Urothelium cell line (cell line): ENCODE measurements at places on chromosomes 5 and 9.

- no peak for DNase-seq
Measured at GRCh38 chr9:126150411-126151030, 176.1 kb upstream of the MVB12B start.

DNA sequence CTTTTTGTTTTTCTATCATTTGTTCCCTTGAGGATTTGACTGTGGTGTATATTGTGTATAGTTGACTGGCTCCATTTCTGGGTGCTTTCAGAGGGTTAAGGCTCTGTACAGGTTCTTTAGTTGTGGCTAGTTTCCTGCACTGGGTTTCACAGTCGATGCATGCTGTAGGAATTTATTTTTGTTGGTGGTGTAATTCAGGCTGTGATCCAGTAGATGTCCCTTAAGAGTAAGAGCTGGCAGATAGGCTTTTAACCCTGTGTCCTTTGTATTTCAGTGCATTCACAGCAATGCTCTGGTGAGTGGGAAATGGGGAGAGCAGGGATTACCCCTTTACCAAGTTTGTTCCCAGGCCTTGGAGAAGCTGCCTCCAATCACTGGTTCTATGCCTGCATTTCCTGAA, 112.9 kb downstream of the SPATA31D1 start:
- DNase-seq, result no peak

GRCh38 chr5:106121972-106122605, 1548.6 kb downstream of the EFNA5 start:
- DNase-seq, result peak; percentile 70

DNA sequence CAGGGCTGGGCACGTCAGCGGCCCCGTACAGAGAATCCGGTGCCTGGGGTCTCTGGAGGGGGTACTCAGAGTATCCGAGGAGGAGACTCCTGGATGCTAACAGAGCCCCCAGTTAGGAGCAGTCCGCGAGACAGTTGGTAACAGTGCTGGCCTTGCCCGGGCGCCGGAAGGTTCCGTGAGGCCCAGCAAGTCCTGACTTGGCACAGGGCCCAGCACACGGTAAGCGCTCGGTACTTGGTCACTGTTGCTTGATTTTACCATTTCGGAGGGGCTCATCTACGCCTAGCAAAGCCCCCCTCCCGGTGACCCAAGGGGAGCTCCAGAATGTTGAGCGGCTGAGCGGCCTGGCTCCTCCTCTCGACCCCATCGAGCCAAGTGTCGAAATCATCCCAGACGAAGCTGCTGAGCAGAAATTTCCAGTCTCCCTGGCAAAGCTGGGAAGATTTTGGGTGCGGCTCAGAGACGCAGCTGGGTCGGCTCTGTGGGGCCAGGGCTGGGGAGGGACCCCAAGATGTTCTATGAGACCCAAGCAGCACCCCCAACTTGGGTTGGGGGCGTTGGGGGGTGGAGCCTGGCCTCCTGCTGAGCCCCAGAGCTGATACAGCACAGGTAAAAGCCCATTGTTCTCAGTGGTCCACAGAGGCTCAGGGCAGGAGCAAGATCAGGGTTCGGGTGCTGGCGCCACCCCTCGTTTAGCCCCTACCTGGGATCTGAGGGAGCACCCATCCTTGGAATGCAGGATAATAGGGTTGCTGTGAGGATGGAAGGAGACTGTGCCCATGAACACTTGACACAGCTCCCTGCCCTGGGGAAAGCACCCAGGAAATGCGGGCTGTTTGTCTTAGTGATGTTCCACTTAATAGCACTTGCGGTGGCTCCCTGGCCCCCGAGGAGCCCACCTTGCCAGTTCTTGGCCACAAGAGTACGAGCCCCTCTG, 137.2 kb downstream of the C9orf50 start:
- DNase-seq, result peak; percentile 73

DNA sequence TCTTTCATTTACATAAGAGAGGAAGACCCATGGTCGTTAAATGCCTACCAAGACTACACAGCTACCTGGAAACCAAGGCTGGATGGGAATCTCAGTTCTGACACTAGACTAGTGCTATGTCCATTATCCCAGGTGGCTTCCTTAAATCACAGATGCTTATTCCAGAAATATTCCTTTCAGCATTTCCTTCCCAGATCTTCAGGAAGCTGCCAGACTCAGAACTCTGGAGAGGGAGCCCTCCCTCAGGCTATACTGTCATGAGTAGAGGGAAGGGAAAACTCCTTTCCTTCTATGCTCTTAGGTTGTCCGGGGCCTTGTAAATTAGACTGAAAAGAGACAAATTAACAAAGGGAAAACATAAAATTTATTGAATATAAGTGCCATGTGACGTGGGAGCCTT, 20.8 kb downstream of the FREM1 start:
- no peak for DNase-seq

- DNase-seq, result no peak
Measured at GRCh38 chr9:107954312-107954711, 464.7 kb upstream of the KLF4 start.

GRCh38 chr9:18861609-18862544, 171.1 kb downstream of the SAXO1 start:
- DNase-seq, result no peak

GRCh38 chr9:27967210-27967609, 393.9 kb upstream of the C9orf72 start:
- no peak for DNase-seq

- peak; percentile 35 for DNase-seq
Measured at GRCh38 chr9:98075332-98075805, 18.8 kb downstream of the NANS start.

GRCh38 chr5:72848474-72849428, 32.3 kb downstream of the TNPO1 start:
- DNase-seq, result peak; percentile 57

DNA sequence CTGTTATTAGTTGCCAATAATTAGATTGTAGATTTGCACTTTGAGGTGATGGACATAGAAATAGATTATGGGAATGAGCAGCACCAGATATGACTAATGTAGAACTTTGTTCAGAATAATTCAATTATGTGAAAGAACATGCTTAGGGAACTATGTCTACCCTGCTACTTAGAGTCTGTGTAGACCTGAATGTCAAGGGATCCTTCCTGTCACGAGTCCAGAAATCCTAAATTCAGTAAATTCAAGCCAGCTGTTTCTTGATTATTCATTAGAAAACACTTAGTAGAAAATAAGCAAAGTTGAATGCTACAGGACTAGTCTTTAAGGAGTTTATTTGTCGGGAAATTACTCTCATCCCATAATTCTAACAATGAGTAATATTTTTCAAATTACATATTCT, 887.3 kb upstream of the SEMA6A start:
- no peak for DNase-seq

- DNase-seq, result no peak
Measured at GRCh38 chr9:135961811-135962695, 880 bp upstream of the UBAC1 start.

GRCh38 chr5:10607023-10607665, 43.3 kb downstream of the ANKRD33B start:
- no peak for DNase-seq

- no peak for DNase-seq
Measured at GRCh38 chr5:78576376-78576775, 72.2 kb downstream of the LHFPL2 start.

- DNase-seq, result no peak
Measured at GRCh38 chr5:50886657-50887345, 220.4 kb downstream of the PARP8 start.

DNA sequence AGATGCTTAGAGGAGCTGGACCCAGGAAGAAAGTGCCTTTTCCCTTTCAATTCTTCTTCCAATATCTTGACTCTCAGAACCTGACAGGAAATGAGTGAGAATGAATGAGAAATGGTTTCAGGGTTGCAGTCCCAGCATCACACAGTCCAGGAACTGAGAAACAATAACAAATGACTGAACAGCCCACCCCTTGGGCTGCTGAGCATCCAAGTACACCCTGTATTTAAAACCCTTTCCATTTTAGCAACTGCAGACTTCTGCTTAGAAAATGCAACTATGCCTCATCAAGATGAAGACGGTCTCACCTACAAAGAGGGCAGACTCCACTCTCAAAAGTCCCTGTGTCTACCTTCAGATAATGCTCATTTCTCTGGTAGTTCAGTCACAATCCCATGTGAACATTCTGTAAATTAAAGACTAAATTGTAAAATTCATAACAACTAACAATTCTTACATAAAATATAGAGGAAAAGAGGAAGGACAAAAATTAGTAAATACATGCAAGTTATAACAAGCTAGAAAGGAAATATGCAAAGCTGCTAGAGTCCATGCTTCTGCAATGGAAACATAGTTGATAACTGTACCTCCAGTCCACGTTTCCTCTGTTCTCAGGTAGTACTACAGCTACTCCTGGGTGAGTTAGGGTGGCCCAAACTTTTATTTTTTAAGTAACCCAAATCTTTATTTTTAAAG, 316.5 kb downstream of the ICE1 start:
- DNase-seq, result no peak

DNA sequence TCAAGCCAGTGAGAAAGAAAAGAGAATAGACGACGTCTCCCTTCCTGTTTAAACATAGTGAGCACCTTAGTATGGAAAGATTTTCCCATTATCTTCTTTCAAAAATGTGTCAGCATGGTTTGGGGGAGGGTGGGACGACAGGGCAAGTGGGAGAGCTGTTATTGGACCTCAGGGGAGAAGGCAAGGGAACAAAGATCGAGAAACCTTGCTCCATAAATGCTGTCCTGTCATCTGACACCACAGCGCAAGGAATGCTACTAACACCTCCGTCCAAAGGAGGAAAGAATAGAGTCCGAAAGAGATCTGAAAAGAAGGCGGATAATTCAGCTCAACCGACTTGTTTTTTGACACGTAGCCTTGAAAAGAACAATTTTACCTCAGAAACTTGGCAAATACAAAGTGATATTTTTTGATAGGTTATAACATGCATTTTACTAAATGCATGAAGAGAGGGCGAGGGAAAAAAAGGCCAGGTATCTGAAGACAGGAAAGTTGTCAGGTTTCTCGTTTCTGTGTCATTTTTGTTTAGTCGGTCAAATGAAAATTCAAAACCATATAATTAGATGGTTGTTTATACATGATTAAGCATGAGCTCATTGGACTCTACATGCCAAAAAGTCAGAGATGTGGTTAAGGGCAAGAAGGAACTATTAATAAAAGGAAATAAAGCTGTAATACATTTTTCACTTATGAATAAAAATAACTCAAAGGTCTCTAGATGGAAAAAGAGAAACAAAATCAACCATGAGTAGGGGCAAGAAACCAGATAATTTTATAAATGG, 155.7 kb downstream of the GLIS3 start:
- no peak for DNase-seq

- DNase-seq, result no peak
Measured at GRCh38 chr9:105070176-105070575, 142.2 kb upstream of the ABCA1 start.

- DNase-seq, result no peak
Measured at GRCh38 chr9:38108326-38108725, 39.3 kb upstream of the SHB start.

- no peak for DNase-seq
Measured at GRCh38 chr5:38725371-38725865, 120.4 kb upstream of the OSMR start.

GRCh38 chr9:21506626-21507482, 24.7 kb upstream of the IFNE start:
- DNase-seq, result peak; percentile 19

- no peak for DNase-seq
Measured at GRCh38 chr9:112006361-112007020, 109.9 kb downstream of the UGCG start.

- no peak for DNase-seq
Measured at GRCh38 chr5:110932755-110933488, 138.6 kb upstream of the TSLP start.

DNA sequence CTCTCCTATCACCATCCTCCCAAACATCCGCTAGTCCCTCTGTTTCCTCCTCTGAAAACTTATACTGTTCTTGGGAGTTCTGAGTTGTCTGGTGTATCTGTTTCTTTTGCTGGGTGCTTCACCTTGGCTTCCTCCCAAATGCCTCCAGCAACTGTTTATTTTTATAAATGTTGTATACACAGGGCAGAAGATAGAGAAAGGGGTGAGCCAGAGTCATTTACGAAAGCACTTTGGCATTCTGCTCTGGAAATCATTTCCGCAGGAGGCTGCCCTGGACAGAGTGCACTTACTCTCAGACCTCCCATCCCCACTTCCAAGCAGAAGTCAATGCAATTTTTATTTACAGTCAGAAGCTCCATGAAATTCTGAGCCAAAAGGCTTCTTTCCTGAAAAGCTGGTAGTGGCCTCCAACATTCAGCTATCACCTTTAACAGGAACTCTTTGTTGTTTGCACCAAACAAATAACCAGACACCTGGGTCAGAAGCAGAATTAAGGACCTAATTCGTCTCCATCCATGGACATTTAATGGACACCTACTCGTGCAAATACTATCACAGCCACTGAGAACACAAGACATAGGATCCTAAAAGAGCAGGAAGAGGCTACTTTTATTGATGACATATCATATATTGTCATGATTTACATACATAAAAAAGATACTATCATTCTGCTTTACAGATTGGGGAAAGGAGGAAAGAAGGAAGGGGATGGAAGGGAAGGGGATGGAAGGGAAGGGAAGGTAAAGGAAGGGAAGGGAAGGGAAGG, 229.5 kb upstream of the PAPPA start:
- no peak for DNase-seq

DNA sequence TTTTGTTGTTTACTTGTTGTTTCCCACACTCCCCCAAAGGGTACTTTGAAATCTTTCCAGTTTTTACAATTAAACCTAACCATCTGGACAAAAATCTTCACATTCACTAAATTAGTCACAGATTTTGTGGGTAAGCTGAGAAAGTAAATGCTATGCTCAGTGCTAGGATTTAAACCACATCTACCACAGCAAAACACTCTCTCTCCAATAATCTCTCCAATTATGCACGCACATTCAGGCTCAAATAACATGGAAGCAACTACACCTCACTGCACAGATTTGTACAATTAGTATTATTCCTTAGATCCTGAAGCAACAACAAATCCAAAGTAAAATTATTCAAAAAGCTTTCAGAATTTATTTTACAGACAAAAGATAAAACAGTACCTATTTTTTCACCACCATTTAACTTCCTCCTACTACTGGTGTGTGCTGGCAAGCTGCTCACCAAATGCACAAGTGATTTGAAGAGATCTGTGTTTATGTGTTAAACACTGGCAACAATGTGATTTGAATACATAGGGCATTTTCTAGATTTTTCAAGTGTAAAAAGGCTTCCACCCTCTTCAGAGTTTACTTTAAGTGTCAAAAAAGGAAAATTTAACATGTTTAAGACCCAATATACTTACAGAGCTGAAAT, 16.6 kb downstream of the ZNF608 start:
- DNase-seq, result no peak

GRCh38 chr5:160197341-160198144, 31.8 kb upstream of the FABP6 start:
- no peak for DNase-seq

- no peak for DNase-seq
Measured at GRCh38 chr5:55671975-55672374, 40.1 kb downstream of the SLC38A9 start.

- no peak for DNase-seq
Measured at GRCh38 chr9:396396-396795, 181.7 kb downstream of the DOCK8 start.

GRCh38 chr5:14695152-14695551, 30.6 kb downstream of the OTULIN start:
- DNase-seq, result no peak

DNA sequence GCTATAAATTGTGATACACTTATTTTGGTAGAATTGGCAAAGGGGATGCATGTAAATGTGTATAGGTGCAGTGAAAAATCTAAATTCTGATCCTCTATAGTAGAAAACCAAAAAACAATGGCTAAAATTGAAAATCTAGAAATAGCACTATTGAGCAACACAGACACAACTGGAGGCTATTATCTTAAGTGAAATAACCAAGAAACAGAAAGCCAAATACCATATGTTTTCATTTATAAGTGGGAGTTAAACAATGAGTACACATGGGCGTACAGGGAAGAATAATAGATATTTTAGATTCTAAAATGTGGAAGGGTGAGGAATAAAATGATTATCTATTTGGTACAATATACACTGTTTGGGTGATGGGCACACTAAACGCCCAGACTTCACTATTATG, 183.2 kb upstream of the TUSC1 start:
- DNase-seq, result no peak
